CD4-positive, alpha-beta T cell treated with Interleukin-17A for 4 hours (primary cell): ENCODE measurements at places on chromosomes 12 and 14.

DNA sequence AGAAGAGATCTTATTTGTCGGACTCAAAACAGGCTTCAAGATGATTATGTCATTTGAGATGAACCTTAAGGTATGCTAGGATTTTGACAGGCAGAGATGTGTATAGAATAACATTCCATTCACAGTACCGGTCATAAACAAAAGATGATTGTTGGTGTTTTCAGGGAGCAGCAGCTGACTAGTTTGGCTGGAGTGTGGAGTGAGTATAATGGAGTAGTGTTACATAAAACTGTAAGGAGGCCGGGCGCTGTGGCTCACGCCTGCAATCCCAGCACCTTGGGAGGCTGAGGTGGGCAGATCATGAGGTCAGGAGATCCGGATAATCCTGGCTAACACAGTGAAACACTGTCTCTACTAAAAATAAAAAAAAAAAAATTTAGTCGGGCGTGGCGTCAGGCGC, 23.9 kb downstream of the SERPINA10 start:
- DNase-seq: no peak

DNA sequence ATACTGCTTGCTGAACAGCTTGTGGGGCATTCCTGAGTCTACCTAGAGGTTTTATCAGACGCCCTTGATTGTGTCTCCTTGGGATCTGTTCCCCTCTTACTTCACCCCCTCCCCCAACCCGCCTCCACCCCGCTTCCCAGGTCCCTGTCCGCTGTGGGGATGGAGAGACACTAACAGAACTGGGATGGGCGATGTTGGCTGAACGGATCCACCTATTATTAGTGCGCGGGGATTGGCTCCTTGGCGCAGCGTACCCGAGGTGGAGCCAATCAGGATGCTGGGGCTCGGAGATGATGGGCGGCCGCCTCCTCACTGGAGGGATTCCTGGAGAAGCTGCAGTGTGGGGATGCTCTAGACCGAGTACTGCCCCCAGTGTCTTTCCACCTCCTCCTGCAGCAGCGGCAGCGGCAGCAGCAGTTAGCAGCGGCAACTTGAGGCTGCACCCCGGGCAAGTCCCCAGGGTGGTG, at the start of gene SYT1:
TSS of gene SYT1 (plus strand) at position 372 of the 467 bp plus-strand sequence.
- no peak for DNase-seq

- DNase-seq: no peak
Measured at GRCh38 chr12:123801573-123802178, 39.6 kb downstream of the DNAH10 start.

- DNase-seq: no peak
Measured at GRCh38 chr12:114876968-114877680, 193.1 kb upstream of the TBX3 start.

- no peak for DNase-seq
Measured at GRCh38 chr12:131177599-131177998, 223.9 kb downstream of the ADGRD1 start.

DNA sequence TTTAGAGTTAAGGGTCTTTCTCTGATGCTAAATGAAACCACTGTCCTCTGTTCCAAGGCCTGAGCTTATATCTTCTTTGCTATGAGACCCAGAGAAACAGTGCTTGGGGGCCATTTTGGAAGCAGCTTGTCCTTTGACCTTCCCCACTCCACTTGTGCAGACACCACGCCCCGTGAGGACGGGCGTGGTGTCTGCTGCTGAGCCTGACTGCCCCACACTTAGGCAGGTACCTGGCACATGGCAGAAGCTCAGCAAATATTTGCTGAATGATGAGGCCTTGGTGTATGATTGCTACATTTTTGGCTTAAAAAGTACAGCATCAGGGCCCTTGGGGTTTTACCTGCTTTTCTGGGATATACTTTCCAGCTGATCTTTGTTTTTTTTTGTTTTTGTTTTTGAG, 69.9 kb downstream of the RASSF3 start:
- no peak for DNase-seq
